Astrocyte (in vitro differentiated cells and primary cell): ENCODE measurements at places on chromosomes 13 and 19.

DNA sequence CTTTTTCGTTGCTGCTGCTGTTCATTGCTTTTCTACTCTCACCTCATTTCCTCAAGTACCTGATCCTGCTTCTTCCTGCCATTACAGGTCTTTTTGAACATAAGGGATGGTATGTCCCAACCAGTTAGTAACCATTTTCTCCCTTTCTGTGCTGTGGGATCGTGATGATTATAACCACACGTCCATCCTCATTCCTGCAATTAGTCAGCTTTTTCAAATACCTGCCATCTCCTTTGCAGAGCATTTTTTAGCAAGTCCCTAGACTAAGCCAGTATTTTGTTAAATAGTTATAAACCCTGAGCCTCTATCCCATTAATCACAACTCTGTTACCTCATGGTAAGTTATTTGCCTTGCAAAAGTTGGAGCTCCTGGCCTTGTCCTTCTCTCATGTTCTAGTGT, 109.2 kb downstream of the FNDC3A start:
- no peak for DNase-seq

DNA sequence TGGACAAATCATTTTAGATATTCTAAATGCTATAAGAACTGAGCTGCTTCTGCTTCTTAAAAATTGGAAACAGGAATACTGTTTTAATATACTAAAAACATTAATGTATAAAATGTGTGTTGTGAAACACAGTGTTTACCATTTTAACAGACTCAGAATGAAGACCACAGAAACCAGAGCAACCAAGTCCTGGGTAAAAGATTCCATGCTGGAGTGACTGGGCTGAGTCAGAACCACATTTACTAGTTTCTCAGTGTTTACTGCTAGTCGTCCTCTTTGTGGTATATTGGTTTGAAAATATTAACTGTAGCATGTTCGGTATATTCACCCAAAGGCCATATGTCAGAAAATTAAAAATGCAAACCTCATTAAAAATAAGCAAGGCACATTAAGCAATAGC, 31.9 kb downstream of the ANKRD10 start:
- DNase-seq = peak; percentile 27

DNA sequence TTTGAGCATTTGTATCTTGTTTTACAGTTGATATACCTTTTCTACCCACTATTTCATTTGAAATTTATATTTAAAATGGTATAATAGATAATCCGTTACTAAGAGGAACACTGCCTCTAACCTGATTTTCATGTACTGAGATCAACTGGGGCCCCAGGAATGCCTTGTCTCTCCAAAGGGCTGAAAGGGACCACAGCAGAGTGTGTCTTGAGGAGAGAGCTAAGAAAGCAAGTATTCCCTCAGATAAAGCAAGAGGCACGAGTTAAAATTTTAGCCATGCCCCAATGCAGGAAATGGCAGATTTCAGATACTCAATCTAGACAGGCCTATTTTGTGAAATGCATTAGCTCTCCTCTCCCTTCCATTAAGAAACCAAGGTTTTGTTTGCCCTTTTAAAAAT, 10.7 kb downstream of the UQCRFS1 start:
- no peak for DNase-seq

DNA sequence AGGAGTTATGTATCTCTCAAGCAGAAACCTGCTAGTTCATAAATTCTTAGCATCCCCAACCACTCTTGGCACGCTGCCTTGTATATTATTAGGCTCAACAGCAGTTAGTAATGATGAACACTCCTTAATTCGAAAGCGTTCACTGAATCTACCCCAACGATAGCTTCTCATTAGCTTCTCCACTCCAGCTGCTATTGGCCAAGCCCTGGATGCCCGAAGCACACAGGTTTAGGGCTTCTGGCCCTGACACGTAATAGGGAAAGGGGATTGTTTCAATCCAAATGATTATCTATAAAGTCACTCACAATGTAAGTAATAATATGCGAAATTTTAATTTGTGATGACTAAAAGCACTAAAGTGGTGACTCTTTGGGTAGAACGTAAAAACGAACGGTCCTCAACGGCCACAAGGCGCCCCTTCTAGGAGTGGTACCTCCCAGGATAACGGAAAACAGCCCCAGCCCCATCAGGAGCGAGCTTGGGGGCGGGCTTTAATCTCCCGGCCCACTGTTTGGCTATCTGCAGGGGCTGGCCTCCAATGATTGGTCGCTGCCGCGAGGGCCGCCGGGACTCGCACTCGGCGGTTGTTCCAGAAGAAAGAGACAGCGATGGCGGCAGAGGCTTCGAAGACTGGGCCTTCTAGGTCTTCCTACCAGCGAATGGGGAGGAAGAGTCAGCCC, at the start of gene RNF17:
TSS of gene RNF17 (plus strand) at position 574 of the 680 bp plus-strand sequence. CDS start at position 609, 35 bp downstream.
- no peak for DNase-seq

DNA sequence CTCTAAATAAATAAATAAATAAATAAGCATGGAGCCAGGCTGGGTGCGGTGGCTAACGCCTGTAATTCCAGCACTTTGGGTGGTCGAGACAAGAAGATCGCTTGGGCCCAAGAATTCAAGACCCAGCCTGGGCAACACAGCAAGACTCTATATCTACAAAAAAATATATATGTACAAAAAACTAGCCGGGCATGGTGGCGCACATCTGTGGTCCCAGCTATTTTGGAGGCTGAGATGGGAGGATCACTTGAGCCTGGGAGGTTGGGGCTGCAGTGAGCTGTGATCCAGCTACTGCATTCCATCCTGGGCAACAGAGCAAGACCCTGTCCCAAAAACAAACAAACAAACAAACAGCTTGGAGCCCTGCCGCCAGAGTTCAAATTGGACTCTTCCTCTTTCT, 2.7 kb downstream of the ACTMAP start:
- DNase-seq = no peak

DNA sequence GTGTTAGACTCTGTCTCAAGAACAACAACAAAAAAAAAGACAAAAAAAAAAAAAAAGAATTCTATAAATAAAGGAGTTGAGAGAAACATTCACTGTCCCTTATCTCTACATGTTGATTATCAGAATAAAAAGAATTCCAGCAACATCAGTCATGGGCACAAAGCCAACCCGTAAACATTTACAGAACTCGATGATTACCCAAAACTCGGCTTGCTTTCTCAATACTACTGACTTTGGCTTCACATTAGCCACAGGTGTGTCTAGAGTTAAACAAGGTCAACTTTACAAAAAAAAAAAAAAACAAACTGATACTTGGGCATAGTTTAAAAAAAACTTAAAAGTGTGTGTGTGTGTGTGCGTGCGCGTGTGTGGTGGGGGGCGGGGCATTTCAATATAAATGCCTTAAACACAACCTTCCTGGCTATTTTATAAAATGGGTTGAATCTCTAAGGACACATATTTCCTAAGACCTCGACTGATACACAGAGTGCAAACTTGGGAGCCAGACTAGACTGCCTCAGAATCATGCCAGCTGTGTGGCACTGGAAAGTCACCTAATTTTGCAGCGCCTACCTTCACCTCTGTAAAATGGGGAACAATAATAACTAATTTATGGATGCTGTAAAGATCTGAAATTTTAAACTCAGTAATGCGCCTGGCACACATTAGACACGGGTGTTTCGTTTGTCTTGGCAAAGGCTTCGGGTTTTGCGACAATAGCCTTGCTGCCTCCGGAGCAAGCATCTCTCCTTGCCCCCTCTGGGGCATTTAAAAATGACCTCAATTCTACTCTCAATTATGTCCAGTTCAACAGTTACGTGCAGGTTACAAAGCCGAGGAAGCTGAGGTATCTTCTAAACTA, 922 bp downstream of the EBPL start:
- peak; percentile 60 for DNase-seq

- DNase-seq = no peak
Observed at GRCh38 chr19:44729516-44730033, 18.9 kb upstream of the BCL3 start.

DNA sequence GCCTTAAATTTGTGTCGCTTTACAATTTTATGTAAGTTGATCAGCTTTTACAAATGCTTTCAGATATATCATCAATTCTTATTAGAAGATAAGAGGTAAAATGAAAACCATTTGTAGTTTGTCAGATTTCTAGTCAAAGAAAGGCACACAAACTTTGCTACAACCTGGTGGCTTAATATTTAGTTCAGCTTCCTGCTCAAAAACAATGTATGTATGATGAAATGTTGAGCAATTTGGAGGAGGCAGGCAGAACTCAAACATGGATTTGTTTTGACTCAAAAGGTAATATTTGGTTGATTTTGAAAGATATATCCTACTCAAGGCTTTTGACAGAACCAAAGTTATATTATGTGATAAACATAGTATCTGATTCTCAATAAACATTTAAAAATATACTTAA, 24.2 kb downstream of the NEK5 start:
- DNase-seq = no peak

GRCh38 chr13:109154966-109155761, 525.8 kb downstream of the MYO16 start:
- peak; percentile 98 for DNase-seq

GRCh38 chr13:32720026-32720425, 133.8 kb downstream of the PDS5B start:
- DNase-seq = no peak

DNA sequence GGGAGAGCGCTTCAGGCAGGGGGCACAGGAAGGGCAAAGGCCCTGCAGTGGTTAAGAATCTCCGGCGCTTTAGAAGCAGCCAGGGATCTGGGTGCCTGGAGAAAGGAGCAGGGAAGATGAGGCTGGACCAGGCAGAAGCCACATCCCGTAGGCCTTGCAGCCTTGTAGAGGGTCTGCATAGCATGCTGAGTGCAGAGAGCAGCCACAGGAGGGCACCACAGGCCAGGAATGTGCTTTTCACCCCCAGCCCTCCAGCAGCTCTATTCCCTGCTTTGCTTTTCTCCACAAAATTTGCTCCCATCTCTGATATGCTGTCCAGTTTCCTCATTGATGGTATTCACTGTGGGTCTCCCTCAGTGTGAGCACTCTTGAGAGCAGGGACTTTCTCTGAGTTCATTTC, 5.7 kb downstream of the WDR62 start:
- DNase-seq = peak; percentile 28

- DNase-seq = no peak
Observed at GRCh38 chr19:16575861-16576689, 3.9 kb upstream of the SLC35E1 start.

DNA sequence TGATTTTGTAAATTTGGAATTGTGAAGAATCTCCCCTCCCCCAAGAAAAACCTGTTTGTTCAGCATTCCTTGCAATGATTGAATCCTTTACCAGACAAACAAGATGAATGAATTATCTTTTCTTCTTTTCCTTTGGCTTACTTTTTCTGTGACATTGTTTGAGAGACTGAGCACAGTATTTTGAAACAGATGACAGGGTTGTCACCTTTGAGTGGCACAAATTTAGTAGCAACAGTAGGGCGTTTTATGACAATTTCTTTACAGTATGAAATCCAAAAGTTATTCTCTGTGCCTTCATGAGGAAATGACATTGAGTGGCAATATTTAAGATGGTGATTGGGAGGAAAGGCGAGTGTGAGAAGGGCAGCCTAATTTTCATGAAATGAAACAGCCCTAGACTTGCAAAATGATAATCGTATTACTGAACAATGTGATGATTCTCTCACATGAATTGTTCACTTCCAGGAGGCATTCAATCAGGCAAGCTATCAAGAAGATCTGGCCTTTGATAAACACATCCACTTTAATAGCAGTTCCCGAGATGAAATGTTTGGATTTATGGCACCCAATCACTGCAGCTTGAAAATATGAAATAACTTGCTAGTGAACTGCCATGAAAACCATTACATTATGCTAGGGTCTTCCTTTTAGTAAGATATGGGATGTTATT, 68.6 kb upstream of the SCEL start:
- no peak for DNase-seq

GRCh38 chr13:21232196-21232595, 55.7 kb downstream of the MRPL57 start:
- DNase-seq = no peak

DNA sequence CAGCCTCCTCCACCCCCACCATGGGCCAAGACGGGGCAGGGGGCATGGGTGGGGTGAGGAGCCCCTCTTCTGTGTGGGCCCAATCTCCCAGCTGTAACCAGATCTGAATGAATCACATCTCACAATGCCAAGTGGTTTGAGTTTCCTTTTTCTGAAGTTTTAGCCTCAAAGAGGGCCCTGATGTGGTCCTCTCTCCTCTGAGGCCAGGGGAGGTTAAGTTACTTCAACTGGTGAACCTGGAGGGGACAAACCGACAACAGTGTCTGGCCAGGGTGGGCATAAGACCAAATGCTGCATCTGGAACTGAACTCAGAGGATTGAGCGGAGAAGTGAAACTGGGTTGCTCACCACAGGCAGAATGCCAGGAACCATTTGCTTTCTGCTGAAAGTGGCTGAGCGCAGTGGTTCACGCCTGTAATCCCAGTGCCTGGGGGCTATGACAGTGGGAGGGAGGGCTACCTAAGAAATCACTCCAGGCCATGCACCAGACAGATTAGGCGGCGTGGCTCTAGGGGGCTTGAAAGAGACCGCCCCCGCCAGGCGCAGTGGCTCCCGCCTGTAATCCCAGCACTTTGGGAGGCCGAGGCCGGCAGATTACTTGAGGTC, 15.4 kb upstream of the IRGC start:
- DNase-seq = peak; percentile 79

GRCh38 chr13:114065141-114065925, 67.1 kb downstream of the RASA3 start:
- peak; percentile 97 for DNase-seq

DNA sequence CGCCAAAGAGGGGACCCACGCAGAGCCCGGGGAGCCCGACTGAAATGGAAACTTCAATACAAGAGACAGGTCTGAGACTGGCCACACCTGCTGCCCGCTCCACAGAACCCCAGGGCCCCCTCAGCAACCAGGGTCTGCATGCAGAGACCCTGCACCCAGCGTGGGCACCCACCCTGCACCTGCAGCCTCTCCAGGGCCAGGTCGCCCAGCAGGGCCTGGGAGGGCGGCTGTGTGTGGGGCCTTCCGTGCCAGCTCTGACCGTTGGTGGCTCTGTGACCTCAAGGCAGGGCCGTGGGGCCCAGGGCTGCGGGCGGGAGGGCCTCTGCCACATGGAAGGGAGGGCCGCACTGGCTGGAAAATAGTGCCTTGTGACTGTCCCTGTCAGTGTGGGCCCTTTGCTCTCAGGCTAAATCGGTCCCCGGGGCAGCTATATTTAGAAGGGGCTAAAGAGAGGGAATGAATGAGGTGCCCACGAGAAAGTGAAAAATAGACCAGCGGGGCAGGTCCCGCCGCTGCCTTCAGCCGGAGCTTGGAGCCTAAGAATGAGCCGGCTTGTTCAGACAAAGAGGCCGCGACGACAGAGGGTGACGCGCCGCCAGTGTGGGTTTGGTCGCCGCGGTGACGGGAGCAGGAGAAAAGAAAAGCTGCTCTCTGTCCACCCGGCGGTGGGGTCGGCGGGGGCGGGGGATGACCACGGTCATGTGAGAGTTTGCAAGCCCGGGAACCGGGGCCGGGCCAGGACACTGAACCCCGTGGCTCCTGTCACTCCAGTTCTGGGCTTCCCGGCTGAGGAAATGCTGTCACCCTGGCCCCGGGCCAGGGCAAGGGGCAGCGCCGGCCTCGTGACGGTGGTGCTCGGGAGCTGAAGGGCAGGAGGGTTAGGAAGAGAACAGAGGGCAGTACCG, 70.5 kb downstream of the GADD45B start:
- peak; percentile 43 for DNase-seq

- no peak for DNase-seq
Observed at GRCh38 chr13:48570216-48570828, 37.4 kb upstream of the RCBTB2 start.

GRCh38 chr19:7529246-7529600, 6.3 kb upstream of the PNPLA6 start:
- DNase-seq = no peak

GRCh38 chr13:34107806-34108205, 289.9 kb downstream of the RFC3 start:
- DNase-seq = peak; percentile 33
